ENCODE measurements at places on chromosomes 4 and X. TPM values are rescaled to one million over a fixed set of nuclear protein-coding genes. Genes with fewer than 3 reads are reported as not detected.

- DNase-seq = no peak
Observed at GRCh38 chr4:156958276-156959074, 13.1 kb downstream of the PDGFC start.

The DTHD1 gene
- total RNA-seq = not detected

The CHRDL1 gene
- 0.08 TPM for total RNA-seq

DNA sequence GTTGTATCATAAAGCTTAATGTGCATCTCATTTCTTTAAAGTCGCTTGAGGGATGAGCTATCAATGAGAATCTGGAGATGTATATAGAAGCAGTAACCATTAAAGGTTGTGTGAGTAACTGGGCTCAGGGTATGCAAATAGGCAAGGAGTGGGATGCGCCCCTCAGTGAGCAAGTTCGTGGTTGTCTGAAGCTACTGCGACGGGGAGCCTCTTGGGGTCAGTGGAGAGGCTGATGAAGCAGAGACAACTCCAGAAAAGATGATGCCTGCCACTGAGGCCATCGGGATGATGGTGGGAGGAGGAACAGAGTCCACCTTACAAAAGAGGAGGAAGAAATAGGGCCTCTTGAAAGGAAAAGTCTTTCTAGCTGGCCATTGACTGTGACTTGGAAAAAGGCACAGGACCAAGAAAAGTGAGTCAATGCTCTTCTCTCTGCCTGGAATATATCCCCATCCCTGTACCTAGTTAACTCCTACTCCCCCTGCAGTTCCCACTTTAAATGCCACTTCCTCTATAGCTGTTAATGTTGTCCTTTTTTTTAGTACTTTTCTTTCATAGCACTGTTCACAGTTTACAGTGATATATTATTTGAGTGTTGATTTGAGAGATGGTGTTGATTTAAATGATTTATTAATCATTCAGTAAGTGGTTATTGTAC is 51.4 kb upstream of the LSM6 start:
- peak; percentile 1 for DNase-seq

The PROM1 gene
- 3.1 TPM for total RNA-seq

DNA sequence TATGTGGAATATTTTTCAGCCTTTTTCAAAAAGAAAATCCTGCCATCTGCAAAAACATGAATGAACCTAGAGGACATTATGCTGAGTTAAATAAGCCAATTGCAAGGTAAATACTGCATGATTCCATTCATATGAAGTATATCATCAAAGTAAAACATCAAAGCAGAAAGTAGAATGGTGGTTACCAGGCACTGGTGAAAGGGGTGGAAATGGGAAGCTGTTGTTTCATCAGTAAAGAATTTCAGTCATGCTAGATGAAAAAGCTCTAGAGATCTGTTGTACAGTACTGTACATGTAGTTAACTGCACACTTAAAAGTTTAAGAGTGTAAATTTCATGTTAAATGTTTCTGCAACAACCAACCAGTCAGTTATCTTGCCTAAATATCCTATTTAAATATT is 196.8 kb upstream of the ADGRL3 start:
- DNase-seq = no peak

DNA sequence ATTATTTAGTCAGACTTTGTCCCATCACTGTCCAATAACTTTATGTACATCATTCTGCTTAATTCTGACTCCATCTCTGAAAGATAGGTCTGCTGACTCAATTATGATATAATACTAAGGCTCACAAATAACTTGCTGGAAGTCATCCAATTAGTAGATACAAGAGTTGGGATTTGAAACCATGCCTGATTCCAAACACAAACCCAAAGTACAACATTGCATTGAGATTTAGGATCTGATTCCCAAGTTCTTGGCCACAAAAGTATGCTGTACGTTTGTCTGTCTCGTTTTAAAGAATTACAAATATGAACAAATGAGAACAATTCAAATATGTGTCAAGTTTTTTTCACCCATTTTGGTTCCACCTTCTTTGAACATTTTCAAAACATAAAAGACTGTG is 108.8 kb downstream of the AMELX start:
- no peak for DNase-seq

The TMEM156 gene
- not detected for total RNA-seq

DNA sequence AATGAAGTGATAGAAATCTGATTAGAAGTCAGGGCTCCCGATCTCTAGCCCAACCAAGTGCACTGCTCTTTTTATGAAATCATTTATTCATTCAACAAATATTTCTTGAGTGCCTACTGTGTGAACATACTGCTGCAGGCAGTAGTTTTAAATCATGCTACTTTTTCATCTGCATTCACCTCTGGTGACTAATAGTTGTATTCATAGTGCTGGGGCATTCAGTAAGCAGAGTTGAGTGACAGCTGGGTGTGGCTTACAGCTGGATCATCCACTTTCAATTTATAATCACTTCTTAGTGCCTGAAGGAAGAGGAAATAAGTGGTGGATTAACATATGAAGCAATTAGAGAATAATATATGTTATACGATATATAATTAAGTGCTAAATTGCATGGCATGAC is 94.1 kb upstream of the HPRT1 start:
- DNase-seq = no peak

The PABPC4L gene
- total RNA-seq = 0.11 TPM

The DCAF4L1 gene
- 0.18 TPM for total RNA-seq

- no peak for DNase-seq
Observed at GRCh38 chr4:113221990-113222389, 172.5 kb downstream of the ANK2 start.
